ENCODE measurements at places on chromosomes 13 and 19.

GRCh38 chr13:91785431-91786119 is 387.2 kb downstream of the GPC5 start:
- DNase-seq = no peak

- peak; percentile 57 for DNase-seq
These were observed 103.7 kb upstream of the EDNRB start for GRCh38 chr13:78022164-78022877.

GRCh38 chr13:46179491-46179908 is 2.5 kb downstream of the LCP1 start:
- peak; percentile 69 for DNase-seq

- DNase-seq = no peak
These were observed 89.0 kb upstream of the SPATA13 start for GRCh38 chr13:24071423-24072075.

GRCh38 chr13:51539887-51540286 is 44.4 kb upstream of the WDFY2 start:
- DNase-seq = no peak

DNA sequence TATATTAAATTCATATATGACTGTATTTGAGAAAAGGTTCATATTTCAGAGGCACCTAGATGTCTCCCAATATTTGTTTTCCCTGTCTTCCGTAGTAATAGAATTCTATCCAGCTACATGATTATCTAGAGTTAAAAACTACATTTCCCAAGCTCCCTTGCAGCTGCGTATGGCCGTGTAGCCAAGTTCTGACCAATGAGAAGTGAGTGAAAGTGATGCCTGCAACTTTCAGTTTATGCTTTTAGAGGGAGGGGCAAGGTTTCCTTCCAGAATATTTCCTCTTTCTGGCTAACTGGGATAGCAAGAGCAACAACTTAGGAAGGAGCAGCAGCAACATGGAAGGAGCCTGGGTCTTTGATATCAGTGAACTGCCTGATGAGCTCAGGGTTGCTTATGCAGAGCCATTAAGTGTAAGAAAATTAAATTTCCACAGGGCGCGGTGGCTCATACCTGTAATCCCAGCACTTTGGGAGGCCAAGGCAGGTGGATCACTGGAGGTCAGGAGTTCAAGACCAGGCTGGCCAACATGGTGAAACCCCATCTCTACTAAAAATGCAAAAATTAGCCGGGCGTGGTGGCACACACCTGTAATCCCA is 23.2 kb upstream of the CYP2A13 start:
- no peak for DNase-seq

DNA sequence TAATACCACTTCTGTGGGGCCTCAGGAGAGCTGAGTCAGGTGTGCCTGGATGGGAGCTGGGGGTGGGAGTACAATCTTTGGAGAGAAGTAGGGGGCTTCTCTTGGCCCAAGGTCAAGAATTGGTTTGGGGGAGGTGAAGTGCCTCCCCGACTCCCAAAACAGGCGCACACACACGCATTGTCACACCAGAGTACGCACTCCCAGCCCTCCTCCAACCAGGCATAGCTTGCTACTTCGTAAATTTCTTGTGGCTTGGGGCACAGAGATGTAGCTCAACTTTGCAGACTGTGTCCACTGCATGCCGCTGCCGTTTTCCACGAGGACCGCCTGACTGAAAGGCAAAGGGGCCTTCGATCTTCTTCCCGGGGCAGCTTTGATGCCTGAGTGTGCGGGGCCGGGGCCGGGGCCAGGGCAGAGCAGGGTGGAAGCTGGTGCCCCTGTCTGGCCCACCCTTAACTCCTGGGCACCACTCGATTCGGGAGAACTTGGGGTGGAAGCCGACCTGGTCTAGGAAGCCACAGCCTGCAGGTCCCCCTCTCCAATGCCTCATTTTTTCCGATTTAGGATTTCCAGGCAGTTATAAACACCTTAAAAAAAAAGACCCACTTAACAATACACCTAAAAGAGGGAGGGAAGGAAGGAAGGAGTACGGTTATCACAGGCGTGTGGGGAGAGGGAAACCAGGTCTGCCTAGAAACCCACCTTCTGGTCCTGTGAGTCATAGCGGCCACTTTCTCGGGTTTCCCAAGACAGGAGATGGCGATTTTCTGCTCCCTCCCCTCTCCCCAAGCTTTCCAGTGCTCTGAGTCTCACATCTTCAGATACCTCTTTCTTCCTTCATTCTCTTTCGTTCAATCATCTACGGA is 5.8 kb upstream of the TSHZ3 start:
- DNase-seq = no peak

GRCh38 chr19:43790587-43790986 is 9.8 kb upstream of the KCNN4 start:
- DNase-seq = no peak

GRCh38 chr19:5667751-5668271 is 12.5 kb downstream of the MICOS13 start:
- no peak for DNase-seq

GRCh38 chr13:108943842-108944241 is 314.4 kb downstream of the MYO16 start:
- DNase-seq = no peak
